GM23338 (cell line): ENCODE measurements at places on chromosomes 3 and 15. TPM values are rescaled to one million over a fixed set of nuclear protein-coding genes. Genes with fewer than 3 reads are reported as not detected.

- no peak for DNase-seq
These were observed 319.8 kb downstream of the IGSF11 start for GRCh38 chr3:118714800-118715199.

DNA sequence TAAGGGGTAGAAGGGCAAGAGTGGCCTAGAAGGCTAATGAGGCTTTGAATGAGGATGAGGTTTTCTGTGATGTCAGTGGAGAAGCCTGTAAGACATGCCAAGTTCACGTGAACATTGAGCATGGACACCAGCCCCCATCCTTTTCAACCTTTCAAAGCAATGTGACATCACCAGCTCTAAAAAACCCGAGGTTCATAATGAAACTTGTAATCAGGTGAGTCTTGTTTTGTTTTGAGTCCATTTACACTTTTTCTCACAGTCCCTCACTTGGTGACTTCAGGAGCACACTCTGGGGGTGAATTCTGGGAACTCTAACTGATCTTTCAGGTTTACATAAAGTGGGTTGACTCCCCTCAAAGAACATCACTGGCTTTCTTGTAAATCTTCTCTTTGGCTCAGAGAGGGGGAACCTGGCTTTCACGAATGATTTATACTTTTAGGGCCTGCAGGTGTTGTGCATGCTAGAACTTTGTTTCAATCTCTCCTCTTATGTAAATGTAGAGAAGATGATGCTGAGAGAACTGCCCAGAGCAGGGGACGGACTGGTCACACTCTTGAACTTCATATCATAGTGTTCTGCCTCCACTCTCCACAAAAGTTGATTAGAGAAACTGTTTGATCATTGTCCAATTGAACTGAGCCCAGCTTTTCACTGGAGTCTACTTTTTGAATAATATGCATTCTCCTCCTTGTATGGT is 224.7 kb upstream of the SATB1 start:
- no peak for DNase-seq

The PLA2G4E gene
- total RNA-seq, result not detected in 2 replicates

GRCh38 chr3:53589201-53589600 is 94.8 kb downstream of the CACNA1D start:
- DNase-seq, result no peak

The LRRC3B gene
- total RNA-seq, result 11.3 and 13.2 TPM in 2 replicates

- no peak for DNase-seq
These were observed 507.4 kb downstream of the FGF12 start for GRCh38 chr3:192219926-192220325.

The WDR93 gene
- 0.14 TPM in 1 of 2 replicates, not detected in the other for total RNA-seq

The CPN2 gene
- 0.14 TPM in 1 of 2 replicates, not detected in the other for total RNA-seq

GRCh38 chr15:77019521-77020331 is 24.8 kb downstream of the PSTPIP1 start:
- no peak for DNase-seq
